ENCODE measurements at places on chromosomes 4 and X. TPM values are rescaled to one million over a fixed set of nuclear protein-coding genes. Genes with fewer than 3 reads are reported as not detected.

The ATP10D gene
- 32.4 TPM for total RNA-seq

The NKX3-2 gene
- total RNA-seq: 1.3 TPM

The PROM1 gene
- 13.7 TPM for total RNA-seq

The SH2D1A gene
- not detected for total RNA-seq

The CYBB gene
- total RNA-seq: 0.38 TPM

The REPS2 gene
- total RNA-seq: 5.2 TPM

The FAM13A gene
- 50.2 TPM for total RNA-seq

The PASD1 gene
- not detected for total RNA-seq

- no peaks in the 10 kb centered on the region for H3K27me3 ChIP-seq
- H3K27ac ChIP-seq: no peak overlapping the region
- H3K4me3 ChIP-seq: no peak overlapping the region
- H3K4me1 ChIP-seq: peaks cover 40% of the 10 kb centered on the region
- no peak for DNase-seq
These were observed 94.0 kb downstream of the AFAP1 start for GRCh38 chr4:7845493-7846128.

GRCh38 chr4:18198653-18199052 is 177.1 kb upstream of the LCORL start:
- H3K4me3 ChIP-seq: no peak overlapping the region
- peaks cover 13% of the 10 kb centered on the region for H3K4me1 ChIP-seq
- H3K27ac ChIP-seq: no peak overlapping the region
- no peaks in the 10 kb centered on the region for H3K36me3 ChIP-seq
- no peaks in the 10 kb centered on the region for H3K27me3 ChIP-seq

DNA sequence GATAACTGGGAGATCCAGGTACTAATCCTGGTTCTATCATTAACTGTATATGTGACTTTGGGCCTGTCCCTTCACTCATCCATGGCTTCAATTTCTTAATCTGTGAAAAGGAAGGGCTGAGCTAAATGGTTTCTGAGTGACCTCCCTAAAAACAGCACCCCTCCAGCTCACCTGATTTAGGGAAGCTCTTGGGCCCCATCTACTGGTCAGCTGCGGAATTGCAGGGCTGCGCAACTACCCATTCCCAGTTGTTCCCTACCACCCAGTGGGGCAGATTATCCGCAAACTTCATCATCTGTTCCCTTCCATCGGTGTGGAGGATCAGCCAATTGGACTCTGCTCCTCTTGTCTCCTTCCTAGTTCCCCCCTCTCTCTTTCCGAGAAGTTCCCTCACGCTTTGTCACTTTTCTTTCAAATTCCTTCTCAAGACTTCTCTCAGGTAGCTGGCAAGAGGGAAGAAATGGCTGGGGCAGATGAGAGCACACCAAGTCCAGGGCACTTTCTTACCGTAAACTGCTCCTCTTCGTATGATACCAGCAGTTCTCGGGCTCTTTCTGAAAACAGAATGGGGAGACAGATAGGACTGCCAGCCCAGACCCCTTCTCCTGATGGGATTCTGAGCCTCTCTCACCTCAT is 5.8 kb downstream of the LAS1L start:
- peaks cover 10% of the 10 kb centered on the region for H3K4me1 ChIP-seq
- no peak for DNase-seq
- H3K27me3 ChIP-seq: no peaks in the 10 kb centered on the region
- peaks cover 9% of the 10 kb centered on the region for H3K36me3 ChIP-seq
- no peak overlapping the region for H3K27ac ChIP-seq

- H3K4me1 ChIP-seq: no peaks in the 10 kb centered on the region
- DNase-seq: no peak
- H3K4me3 ChIP-seq: no peak overlapping the region
- no peaks in the 10 kb centered on the region for H3K36me3 ChIP-seq
- peaks cover 7% of the 10 kb centered on the region for H3K27me3 ChIP-seq
- no peak overlapping the region for H3K27ac ChIP-seq
These were observed 18.8 kb downstream of the ATP1B4 start for GRCh38 chrX:120380699-120381098.

- no peak overlapping the region for H3K27ac ChIP-seq
- no peaks in the 10 kb centered on the region for H3K4me1 ChIP-seq
- H3K36me3 ChIP-seq: no peaks in the 10 kb centered on the region
- no peak for DNase-seq
- no peak overlapping the region for H3K4me3 ChIP-seq
These were observed 126.8 kb downstream of the RTL3 start for GRCh38 chrX:78532363-78532762.

DNA sequence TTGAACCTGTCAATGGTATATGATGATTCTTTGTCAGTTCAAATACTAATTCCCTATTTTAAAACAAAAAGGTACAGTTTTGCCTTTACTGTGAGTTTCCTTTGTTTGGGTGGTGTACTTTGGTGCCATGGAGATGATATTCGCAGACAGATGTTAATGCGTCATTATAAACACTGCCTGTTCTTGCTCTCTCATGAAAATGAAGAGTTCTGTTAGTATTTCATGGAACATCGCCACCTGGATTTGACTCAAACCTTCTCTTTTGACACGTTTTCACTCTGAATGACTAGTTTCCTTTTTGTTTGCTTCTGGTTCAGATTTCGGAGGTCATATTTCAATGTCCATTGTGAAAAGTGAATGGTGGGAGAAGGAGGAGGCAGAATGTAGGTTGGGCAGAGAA is 6.9 kb upstream of the CTSO start:
- no peak for DNase-seq
- peaks cover 24% of the 10 kb centered on the region for H3K4me1 ChIP-seq
- no peak overlapping the region for H3K4me3 ChIP-seq
- no peaks in the 10 kb centered on the region for H3K27me3 ChIP-seq

- no peak for DNase-seq
- no peaks in the 10 kb centered on the region for H3K27me3 ChIP-seq
- no peak overlapping the region for H3K27ac ChIP-seq
- H3K4me1 ChIP-seq: no peaks in the 10 kb centered on the region
- H3K4me3 ChIP-seq: no peak overlapping the region
These were observed 54.1 kb upstream of the IBSP start for GRCh38 chr4:87745064-87745807.

- H3K27ac ChIP-seq: no peak overlapping the region
- no peak overlapping the region for H3K4me3 ChIP-seq
- peaks cover 34% of the 10 kb centered on the region for H3K4me1 ChIP-seq
- peaks cover 6% of the 10 kb centered on the region for H3K36me3 ChIP-seq
These were observed 165.4 kb upstream of the MAD2L1 start for GRCh38 chr4:120232050-120232449.

- no peak overlapping the region for H3K27ac ChIP-seq
- no peaks in the 10 kb centered on the region for H3K4me1 ChIP-seq
- no peaks in the 10 kb centered on the region for H3K27me3 ChIP-seq
- H3K36me3 ChIP-seq: no peaks in the 10 kb centered on the region
These were observed 245.2 kb upstream of the CENPE start for GRCh38 chr4:103443324-103443723.

GRCh38 chr4:185734214-185734613 is 77.8 kb downstream of the SORBS2 start:
- no peak overlapping the region for H3K27ac ChIP-seq
- H3K4me3 ChIP-seq: no peak overlapping the region
- H3K27me3 ChIP-seq: no peaks in the 10 kb centered on the region
- DNase-seq: no peak

DNA sequence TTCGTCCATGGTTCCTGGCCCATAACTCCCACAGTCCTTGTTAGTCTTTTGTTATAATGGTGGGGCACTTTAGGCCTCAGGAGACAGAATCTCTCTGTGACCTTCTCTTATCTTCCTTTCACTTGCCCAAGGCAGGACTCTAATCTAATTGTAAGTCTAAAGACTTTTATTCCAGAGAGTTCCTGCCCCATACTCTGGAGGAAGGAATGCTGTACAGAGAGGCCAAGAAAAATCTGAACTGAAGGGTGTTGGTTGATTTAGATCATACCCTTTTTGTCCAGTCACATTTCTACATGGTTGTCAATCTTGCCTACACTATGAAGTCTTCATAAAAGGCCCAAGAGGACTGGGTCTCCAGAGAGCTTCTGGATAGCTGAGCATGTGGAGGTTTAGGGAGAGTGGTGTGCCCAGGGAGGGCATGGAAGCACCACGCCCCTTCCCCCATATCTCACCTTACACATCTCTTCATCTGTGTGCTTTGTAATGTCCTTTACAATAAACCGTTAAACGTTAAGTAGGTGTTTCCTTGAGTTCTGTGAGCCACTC is 84.5 kb downstream of the AFF1 start:
- no peaks in the 10 kb centered on the region for H3K36me3 ChIP-seq
- no peak for DNase-seq
- H3K27ac ChIP-seq: no peak overlapping the region
- H3K4me1 ChIP-seq: peaks cover 16% of the 10 kb centered on the region

- DNase-seq: no peak
- peak overlapping the region; percentile 41 for H3K27ac ChIP-seq
- H3K4me3 ChIP-seq: no peak overlapping the region
- H3K36me3 ChIP-seq: no peaks in the 10 kb centered on the region
- H3K4me1 ChIP-seq: peaks cover 42% of the 10 kb centered on the region
- no peaks in the 10 kb centered on the region for H3K27me3 ChIP-seq
These were observed 107.8 kb upstream of the SCML1 start for GRCh38 chrX:17629519-17629918.

DNA sequence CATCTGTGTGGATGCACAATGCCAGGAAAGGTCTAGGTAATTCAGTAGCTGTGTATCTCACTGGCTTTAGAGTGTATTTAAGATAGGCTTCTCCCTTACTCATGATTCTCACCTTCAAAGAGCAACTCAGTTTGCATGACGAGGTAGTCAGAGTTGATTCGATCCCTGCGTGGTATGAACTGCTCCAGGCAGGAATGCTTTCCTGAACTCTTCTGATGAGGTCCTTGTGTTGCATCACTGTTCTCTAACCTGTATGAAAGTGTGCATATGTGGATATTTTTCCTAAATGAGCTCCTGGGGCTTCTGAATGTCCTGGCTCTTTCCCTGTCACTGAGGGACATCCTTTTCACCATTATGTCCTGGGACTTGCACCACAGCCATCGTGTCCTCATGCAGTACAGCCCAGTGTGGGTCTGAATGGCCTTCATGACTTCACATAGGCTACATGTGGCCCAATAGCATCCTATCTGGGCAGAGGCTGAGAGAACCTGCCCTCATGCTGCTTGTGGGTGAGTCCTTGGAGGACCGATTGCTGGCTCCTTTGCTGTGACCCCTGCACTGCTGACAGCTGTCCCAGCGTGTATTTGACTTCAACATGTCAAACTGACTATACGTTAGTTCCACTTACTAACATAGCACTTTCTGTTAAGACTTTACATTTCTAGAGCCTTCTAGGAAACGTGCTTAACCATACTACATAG is 65.3 kb upstream of the WDR1 start:
- no peak overlapping the region for H3K4me3 ChIP-seq
- DNase-seq: no peak
- peaks cover 2% of the 10 kb centered on the region for H3K4me1 ChIP-seq
- no peak overlapping the region for H3K27ac ChIP-seq
- H3K27me3 ChIP-seq: no peaks in the 10 kb centered on the region

- no peak overlapping the region for H3K4me3 ChIP-seq
- H3K4me1 ChIP-seq: peaks cover 11% of the 10 kb centered on the region
- no peaks in the 10 kb centered on the region for H3K27me3 ChIP-seq
- H3K27ac ChIP-seq: no peak overlapping the region
These were observed 14.5 kb downstream of the GUCY1B1 start for GRCh38 chr4:155773196-155773800.

DNA sequence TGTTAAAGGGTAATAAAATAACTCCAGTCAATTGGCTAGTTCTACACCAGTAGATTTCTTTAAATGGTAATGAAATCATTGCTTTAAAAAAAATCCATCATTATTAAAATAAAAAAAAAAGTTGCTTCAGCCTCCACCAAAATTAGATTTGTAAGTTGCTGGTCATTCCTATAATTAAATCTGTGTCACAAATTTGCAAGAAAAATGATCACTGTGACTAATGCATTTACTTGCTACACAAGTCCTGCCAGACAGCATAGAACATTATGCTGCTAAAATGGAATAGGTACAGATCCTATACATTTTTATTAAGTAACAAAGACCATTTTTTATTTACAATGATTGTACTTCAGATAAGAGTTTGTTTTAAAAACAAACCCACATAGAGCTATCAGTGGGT is 85.8 kb downstream of the SLC10A7 start:
- no peak overlapping the region for H3K4me3 ChIP-seq
- no peaks in the 10 kb centered on the region for H3K36me3 ChIP-seq
- DNase-seq: no peak
- H3K27ac ChIP-seq: no peak overlapping the region

- no peaks in the 10 kb centered on the region for H3K36me3 ChIP-seq
- no peak overlapping the region for H3K27ac ChIP-seq
- peaks cover 2% of the 10 kb centered on the region for H3K4me1 ChIP-seq
- DNase-seq: no peak
These were observed 19.3 kb upstream of the CLNK start for GRCh38 chr4:10703766-10704429.

DNA sequence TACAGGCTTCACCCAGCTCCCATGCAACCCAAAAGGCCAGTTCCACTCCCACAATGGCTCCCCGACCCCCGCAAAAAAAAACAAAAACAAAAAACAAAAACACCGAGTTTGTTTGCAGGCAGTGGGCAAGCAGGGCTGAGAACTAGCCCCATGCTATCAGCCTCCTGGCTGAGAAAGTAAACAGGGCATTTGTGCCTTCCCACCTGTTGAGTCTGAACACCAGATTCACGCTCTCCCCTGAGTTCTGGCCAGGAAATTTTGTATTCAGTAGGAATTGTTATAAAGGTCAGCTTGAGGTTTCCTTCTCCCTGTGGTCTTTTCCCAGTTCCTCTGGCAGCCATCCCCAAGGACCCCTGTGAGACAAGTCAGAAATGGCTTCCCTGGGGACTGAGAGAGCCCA is 1066.5 kb downstream of the GLUD2 start:
- no peak overlapping the region for H3K27ac ChIP-seq
- H3K36me3 ChIP-seq: no peaks in the 10 kb centered on the region
- H3K4me1 ChIP-seq: peaks cover 1% of the 10 kb centered on the region
- H3K4me3 ChIP-seq: no peak overlapping the region
- no peaks in the 10 kb centered on the region for H3K27me3 ChIP-seq

- no peaks in the 10 kb centered on the region for H3K27me3 ChIP-seq
- H3K36me3 ChIP-seq: peaks cover 48% of the 10 kb centered on the region
- H3K4me3 ChIP-seq: no peak overlapping the region
- no peak overlapping the region for H3K27ac ChIP-seq
- H3K4me1 ChIP-seq: peaks cover 2% of the 10 kb centered on the region
- no peak for DNase-seq
These were observed 92.5 kb downstream of the FBXL5 start for GRCh38 chr4:15562623-15563022.

- H3K4me3 ChIP-seq: no peak overlapping the region
- DNase-seq: no peak
- no peak overlapping the region for H3K27ac ChIP-seq
- no peaks in the 10 kb centered on the region for H3K27me3 ChIP-seq
These were observed 492.2 kb upstream of the AADAT start for GRCh38 chr4:170581969-170582368.

GRCh38 chr4:159632031-159632430 is 529.2 kb downstream of the RAPGEF2 start:
- no peaks in the 10 kb centered on the region for H3K27me3 ChIP-seq
- peaks cover 1% of the 10 kb centered on the region for H3K36me3 ChIP-seq
- H3K4me3 ChIP-seq: no peak overlapping the region
- no peaks in the 10 kb centered on the region for H3K4me1 ChIP-seq
- no peak overlapping the region for H3K27ac ChIP-seq

Measured in mesothelial cell of epicardium (in vitro differentiated cells).